ENCODE measurements at places on chromosomes 5 and 9.
A peak's percentile ranks its signal among the peaks of the same experiment; 100 is the strongest.

GRCh38 chr9:133454943-133455673, 4.7 kb upstream of the CACFD1 start:
- DNase-seq, result no peak

GRCh38 chr9:20618361-20618802, 3.9 kb downstream of the MLLT3 start:
- peak; percentile 61 for DNase-seq

DNA sequence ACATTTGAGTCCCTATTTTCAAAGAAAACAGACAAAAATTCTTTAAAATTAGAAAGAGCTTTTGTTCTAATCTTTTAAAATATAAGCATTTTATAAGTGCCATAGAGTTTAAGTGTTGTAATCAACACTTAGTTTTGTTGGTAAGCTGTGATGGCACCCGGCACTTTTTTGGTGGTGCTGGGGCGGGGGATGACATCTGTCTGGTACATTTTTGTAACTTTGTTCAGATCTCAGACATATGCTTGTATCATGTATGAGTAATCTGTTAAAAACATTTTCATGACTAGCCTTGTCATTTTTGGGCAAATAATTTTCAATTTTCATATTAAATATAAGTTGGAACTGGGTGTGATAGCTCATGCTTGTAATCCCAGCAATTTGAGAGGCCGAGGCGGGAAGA, 51.7 kb downstream of the UBAP1 start:
- no peak for DNase-seq

DNA sequence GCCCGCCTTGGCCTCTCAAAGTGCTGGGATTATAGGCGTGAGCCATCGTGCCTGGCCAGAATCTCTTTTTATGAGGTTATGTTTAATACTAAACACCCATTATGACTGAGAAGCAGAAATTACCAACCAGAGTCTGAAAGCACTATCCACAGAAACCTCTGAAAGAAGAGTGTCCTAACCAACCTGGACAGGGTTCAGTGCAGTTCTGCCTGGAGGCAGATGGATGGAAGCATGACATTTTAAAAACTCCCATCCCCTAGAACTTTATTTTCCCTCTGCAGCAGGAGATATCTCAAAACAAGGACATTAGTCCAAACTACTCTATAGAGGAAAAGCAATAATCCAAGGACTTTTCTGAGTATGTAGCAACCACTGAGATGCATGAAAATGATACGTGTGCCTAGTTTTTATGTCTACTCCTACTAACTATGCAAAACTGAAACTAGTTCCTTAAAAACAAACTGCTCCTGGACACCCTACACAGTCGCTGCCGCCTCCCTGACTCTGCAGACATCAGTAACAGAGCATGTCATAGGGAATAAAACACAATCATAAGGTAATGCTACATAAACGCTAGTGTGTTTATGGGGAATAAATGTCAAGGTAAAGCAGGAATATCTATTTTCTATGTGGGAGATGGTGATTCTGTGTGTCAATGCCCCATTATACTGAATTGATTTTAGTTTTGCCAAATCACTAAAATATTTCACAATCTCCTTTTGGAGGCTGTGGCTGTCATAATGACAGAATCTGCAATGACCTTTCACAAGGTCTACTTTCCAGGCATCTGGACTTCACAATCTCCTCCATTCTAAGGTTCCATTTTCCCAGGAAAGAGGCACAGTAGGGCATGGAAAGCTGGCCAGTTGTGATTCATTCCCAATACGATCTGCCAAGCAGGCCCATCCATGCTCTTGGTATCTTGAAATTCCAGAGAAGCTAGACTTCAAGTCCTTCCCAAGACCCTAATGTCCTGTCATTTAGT, 122.8 kb downstream of the SIL1 start:
- DNase-seq, result no peak

DNA sequence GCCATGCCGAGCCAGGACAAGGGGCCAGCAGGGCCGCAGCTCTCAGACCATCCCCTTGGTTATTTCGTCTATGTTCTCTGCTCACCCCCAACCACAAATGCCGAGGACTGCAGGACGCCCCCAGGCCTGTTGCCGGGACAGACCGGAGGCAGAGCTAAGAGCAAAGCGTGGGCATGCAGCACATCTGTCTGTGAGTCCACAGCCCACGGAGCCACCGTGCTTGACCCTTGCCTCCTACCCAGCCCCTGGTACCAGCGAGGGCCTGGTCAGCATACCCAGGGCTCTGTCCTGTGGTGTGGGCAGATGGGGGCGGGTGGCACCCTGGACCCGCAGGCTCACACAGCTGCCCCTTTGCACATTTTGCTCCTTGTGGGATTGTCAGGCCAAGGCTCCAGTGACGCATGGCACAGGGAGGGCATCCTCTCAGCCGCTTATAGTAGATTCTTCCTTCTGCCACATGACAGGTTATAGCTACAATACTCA, 4.7 kb downstream of the BRD3 start:
- DNase-seq, result no peak

GRCh38 chr5:115084246-115084793, 85.4 kb downstream of the TRIM36 start:
- no peak for DNase-seq

DNA sequence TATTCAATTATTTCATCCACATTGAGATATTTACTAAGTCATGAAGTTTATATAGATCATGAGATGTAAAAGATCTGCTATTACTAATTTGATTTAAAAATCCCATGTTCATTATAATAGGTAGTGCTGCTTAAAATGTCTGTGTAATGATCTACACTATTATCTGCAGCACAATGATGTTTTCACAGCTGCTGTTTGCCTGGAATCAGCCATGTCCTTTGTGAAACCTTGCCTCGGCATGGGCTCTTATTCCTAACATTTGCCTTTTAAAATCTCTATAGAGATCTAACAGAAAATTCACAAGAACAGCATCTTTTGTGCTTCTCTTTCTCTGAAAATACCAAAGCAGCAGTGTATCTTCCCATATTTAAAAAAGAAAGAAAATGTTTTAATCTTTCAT, 444.6 kb downstream of the PTPRD start:
- DNase-seq, result no peak

GRCh38 chr5:142491270-142491669, 166.4 kb upstream of the SPRY4 start:
- no peak for DNase-seq
